ENCODE measurements at places on chromosomes 13 and 19.

DNA sequence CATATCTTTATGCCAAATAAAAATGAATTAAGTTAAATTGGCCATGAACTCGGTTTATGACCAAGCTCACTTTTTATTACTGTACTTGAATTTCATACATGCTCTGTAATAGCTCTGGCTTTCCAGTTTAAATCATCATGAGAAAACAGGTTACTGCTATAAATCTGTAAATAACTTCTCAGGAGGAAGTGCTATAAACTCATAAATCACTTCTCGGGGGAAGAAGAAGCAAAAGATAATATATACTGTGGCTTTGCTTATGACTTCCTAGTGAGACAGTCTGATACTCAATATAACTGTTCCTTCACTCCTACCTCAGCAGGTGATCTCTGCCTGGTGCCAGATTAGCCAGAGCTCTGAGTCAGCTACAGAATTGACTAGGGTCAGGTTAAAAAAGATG is 12.5 kb downstream of the SUPT20H start:
- DNase-seq = no peak

- DNase-seq = no peak
Observed at GRCh38 chr19:7924241-7924640, 1.7 kb downstream of the CTXN1 start.

DNA sequence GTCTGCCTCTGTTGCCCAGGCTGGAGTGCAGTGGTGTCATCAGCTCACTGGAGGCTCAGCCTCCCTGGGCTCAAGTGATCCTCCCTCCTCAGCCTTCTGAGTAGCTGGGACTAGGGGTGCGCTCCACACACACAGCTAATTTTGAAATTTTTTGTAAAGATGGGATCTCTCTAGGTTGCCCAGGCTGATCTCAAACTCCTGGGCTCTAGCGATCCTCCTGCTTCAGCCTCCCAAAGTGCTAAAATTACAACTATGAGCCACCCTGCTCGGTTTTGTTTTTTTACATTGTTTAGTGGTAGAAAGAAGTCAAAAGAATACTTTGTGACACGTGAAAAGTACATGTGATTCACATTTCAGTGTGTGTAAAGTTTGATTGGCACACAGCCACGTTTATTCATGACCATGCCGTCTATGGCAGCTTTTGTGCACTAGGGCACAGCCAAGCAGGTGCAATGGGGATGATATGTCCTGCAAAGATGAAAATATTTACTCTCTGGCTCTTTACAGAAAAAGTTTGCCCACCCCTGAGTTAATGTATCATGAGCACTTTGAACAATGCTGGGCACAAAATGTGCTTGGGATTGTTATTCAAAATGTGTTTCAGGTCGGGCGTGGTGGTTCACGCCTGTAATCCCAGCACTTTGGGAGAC is 16.2 kb upstream of the NFIC start:
- DNase-seq = no peak

- peak; percentile 79 for DNase-seq
Observed at GRCh38 chr19:53424968-53425597, 6.7 kb upstream of the ZNF761 start.

DNA sequence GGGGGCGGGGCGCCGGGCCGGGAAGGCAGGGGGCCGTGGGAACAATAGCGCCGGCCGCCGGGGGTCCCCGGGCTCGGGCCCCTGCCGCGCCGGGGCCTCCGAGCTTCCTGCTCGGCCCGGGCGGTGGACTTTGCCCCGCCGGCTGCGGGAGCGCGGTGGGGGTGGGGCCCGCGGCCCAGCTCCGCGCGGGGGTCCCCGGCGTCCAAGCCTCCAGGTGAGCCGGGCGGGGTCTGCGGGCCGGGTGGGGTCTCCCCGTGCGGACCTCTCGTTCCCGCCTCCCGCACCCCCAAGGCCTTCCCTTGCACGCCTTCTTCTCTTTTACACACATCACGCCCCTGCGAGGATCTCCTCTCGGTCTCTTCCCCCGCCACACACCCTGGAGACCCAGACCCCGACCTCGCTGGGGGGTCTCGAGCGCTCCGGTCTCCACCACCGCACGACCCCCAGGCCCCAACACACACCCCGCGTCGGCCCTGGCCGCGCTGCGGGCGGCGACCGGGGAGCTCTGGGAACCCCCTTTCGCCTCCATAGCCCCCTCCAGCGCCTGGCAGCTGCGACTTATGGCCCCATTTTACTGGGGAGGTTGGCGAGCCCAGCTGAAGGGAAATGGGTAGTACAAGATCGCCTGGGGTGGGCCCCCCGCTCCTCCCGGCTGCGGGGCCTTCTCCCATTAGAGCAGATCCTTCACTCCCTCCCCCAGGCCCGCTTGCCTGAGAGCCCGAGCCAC is 711 bp downstream of the CAMSAP3 start:
- no peak for DNase-seq

- peak; percentile 14 for DNase-seq
Observed at GRCh38 chr19:30932854-30933253, 416.4 kb downstream of the TSHZ3 start.

- DNase-seq = no peak
Observed at GRCh38 chr13:44294876-44295275, 78.7 kb upstream of the SERP2 start.

DNA sequence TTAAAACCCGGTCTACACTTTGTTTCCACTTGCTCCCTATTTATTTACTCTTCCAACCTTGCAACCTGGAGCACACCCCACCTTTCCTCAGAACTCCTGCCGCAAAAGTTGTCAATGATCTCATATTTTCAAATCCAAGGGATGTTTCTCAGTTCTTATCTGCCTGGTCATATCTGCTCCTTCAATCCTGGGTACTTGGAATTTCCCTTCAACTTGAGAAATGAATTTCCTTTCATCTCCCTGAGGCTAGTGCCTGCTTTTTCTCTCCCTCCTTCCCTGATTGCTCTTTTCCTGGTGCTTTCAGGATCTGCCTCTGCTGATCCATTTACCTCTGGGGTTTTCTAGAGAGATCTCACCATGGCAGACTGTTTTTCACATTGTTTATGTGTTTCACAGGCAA is 154.8 kb upstream of the IRS2 start:
- no peak for DNase-seq

DNA sequence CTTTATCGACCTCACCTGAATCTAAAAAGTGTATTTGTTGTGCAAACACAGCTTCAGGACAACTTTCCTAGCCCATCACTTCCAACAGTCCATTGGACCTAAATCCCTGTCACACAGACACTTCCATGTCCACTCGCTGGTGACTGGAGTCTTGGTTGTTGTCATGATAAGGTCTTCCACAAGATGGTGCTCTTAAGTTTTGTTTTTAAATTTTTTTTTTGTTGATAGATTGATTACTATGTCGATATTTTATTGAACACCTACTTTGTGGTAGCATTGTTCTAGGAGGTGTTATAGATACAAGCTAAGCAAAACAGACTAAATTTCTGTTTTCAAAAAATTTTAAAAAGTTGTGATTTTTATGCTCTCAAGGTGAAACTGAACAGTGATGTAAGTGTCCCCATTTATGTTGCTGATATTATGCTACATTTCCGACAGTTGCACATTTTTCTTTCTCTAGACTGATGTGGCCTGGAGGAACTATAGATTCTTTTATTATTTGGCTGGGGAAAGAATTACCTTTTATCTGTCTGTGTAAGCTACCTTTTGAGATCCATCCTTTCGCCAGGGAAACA is 8.1 kb upstream of the ERICH6B start:
- no peak for DNase-seq

DNA sequence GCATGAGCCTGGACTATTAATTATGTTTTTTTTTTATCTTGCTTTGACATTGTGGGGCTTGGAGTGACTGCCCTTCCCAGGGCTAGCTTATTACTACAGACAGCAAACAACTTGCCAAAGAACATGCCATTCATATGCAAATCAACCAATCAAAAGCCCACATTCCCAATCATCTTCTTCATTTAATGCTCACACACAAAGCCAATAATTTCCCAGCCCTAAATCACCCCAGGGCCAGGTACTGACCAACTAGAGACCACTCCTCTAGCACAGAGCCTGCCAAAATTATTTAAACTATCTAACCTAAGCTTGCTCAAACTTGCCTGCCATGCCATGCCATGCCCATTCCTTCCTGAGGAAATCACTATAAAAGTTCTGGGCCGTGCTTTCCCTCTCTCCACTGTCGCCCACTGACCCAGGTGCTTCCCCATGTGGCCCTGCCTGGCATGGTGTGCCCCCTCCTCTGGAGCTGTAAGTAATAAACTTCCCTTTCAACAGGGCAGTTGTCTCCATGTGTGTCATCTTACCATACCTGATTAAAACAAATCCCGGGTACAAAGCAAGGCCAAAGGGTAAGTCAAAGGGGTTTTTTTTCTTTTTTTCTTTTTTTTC is 15.7 kb downstream of the PBX4 start:
- no peak for DNase-seq

DNA sequence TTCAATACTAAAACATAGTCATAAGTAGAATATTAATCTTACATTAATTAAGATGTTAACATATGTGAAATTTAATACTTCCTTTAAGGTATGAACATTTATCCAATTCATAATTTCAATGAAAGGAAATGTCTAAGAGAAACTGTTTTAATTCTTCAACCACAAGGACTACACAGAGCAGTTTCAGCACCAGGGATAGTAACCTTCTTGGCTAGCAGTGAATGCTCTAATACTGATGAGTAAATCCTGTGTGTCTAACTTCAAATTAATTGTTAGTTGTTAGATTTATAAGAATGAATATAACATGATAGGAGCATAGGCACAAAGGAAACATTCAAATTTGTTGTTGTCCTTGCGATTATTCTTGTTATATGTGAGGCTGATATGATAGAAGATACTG is 15.6 kb upstream of the NBEA start:
- no peak for DNase-seq

- DNase-seq = no peak
Observed at GRCh38 chr13:102017248-102017647, 384.6 kb downstream of the FGF14 start.

DNA sequence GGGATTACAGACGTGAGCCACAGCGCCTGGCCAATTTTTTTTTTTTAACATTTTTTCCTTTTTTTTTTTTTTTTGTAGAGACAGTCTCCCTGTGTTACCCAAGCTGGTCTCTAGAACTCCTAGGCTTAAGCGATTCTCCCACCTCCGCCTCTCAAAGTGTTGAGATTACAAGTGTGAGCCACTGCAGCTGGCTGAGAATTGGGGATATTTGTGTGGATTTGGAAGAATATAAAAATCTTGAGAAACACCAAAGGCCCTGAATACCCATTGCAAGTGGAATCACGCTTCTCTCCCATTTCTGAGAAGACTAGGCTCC is 79.9 kb upstream of the ABCC4 start:
- DNase-seq = no peak

GRCh38 chr19:30144802-30145201 is 202.8 kb downstream of the URI1 start:
- no peak for DNase-seq

- DNase-seq = no peak
Observed at GRCh38 chr19:48394331-48395169, 1.1 kb downstream of the GRIN2D start.

- no peak for DNase-seq
Observed at GRCh38 chr13:71214821-71215220, 652.2 kb downstream of the DACH1 start.

DNA sequence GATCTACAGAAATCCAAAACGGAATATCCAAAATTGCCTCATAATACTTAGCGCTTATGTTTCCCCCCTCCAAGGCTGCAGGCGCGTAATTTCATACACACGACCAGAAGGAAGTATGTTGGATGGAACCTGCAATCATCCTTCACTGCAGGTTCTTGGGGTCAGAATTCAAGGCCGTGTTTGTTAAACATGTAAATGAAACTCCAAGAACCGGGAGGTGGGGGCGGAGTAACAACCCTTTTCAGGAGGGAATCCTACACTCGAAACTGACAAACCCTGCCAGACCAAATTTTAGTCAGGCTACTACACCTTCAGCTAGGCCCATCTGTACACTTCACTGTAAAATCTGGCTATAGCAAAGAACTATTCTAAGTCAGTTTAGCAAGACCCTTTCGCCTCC is 1.3 kb downstream of the ZNF607 start:
- no peak for DNase-seq

DNA sequence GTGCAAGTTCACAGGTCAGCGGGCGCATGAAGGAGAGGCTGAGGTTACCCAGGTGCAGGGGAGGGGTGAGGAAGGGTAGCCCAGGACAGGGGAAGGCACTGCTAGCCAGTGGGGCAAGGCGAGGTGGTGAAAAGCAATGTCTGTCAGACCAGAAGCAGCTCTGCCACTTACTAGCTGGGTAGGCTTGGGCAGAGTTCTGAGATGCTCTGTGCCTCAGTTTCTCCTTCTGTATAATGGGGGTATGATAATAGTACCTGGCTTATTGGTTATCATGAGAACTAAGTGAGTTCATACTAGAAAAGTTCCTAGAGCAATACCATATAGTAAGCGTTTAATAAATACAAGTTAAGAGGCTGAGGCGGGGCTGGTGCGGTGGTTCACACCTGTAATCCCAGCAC is 14.3 kb upstream of the SCN1B start:
- DNase-seq = no peak

- DNase-seq = peak; percentile 72
Observed at GRCh38 chr13:30712536-30713532, 22.5 kb upstream of the ALOX5AP start.

DNA sequence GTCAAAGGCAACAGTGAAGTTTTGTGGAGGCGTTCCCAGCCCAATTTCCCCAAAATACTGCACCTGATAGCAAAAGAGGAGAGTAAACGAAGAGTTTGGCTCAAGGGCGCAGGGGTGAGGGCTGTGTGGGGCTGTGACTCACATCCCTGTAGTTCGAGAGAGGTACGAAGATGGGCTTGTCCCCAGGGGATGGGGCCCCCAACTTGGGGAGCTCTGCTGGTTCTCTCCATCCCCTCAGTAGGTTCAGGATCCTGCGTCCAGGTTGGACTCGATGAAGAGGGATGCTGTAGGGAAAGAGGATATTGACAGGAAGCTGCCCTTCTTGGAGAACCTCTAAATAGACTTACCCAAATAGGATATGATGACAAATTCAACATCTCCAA is 3.4 kb downstream of the NAPSA start:
- no peak for DNase-seq

DNA sequence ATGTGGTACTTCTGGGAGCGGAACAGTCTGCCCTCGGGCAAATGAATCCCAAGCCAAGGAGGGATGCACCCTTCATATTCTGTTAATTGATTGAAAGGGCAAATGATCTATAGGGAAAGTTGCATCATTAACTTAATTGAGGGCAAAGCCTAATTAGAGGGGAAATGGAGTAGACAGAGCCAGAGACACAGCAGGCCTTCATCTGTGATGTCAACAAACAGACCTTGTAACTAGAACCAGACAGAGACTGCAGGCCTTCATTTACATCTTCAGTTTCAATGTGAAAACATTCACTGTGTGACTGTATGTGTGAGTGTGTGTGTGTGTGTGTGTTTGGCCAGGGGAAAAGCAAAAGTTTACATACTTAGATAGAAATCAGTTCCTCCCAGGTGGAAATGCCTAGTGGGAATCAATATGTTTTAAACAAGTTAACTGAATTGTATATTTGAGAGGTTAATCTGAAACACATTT is 126.4 kb downstream of the SPRY2 start:
- peak; percentile 42 for DNase-seq

- DNase-seq = peak; percentile 67
Observed at GRCh38 chr13:32019612-32020233, 11.9 kb upstream of the FRY start.

DNA sequence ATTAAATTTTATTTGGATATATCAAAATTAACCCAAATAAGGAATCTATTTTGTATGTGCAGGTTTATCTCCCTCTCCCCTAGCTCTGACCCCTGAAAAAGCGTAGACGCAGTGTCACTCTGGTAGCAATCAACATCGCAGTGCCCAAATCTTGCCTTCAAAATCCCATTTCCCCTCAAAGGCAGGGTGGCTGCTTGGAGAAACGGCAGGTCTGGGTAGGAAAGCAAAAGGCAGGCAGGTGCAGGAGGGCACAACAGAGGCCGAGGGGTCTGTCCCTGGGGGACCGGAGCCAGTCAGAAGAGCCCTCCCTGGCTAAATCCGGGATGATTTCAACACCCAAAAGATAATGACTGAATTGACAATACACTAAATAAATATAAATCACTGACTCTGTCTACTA is 41.9 kb downstream of the NAXD start:
- DNase-seq = no peak

Measured in pons (tissue), 1 donor.